CD4-positive, alpha-beta T cell treated with Interleukin-15 for 4 hours (primary cell): ENCODE measurements at places on chromosomes 2 and 18.

DNA sequence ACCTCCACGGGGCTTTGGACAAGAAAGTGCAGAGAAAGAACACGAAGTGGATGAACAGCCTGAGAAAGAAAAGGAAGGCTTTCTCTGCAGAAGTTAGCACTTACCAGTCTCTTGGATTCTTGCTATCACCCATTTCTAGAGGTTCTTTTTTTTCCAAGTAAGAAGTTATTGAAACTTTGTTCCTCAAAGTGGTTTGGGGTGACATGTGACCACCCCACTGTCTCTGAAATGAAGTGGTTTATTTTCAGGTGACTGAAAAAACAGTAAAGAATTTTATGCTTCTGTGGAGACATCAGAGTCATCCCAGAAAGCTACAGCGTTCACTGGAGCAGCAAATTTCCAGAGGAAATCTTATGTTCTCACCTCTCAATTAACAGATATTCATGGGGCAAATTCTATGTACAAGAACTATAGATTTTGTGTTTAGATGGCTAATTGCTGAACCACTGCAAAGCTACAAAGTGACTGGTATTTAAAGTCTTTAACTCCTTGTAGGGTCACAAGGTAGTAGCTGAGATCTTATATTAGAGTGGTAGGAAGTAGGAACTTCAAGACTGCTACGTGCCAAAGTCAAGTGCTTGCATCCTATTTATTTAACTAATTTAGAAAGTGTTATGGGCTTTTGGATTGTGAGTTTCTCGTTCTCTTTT, 267.5 kb downstream of the TGIF1 start:
- DNase-seq, result no peak

DNA sequence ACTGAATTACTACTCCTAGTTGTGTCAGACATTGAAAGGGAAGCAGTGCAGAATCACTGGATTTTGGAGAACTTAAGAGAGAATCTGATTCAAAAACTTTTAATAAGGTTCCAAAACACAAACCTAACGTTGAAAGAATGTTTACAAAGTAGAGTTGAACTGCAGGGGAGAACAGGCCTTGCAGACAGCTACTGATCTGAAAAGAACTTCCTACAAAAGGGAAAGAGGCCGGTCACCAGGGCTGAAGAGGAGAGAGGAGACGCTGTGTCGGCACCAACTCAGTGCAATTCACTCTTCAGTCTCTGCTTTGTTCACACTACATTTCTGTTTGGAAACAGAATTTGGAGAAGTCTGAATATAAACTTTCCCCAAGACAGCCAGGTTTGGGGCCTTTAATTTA, 124.0 kb downstream of the GAREM1 start:
- DNase-seq, result no peak

GRCh38 chr2:105790461-105791149, 45.9 kb downstream of the NCK2 start:
- no peak for DNase-seq

- DNase-seq, result peak; percentile 6
Measured at GRCh38 chr18:58045242-58046092, 1.4 kb downstream of the NEDD4L start.

- no peak for DNase-seq
Measured at GRCh38 chr2:119208791-119209203, 14.8 kb upstream of the STEAP3 start.

GRCh38 chr2:200786826-200787225, 24.9 kb upstream of the BZW1 start:
- no peak for DNase-seq

DNA sequence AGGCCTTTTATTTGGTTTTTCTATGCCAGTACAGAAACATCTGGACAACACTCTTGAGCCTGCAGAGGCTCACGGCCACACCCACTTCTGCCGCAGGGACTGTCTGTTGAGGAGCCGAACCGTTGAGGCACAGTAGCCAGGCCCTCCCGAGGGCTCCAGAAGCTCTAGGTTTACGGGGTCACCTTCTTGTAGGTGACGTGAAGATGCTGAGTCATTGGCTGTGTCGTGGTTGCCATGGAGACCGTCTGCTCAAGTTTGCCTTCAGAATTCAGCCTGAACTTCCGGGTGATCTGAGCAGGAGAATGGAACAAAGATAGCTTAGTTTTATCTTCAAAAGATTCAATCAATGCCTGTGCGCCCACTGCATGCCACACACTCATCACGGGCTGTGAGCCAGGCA, 25.9 kb downstream of the BOK start:
- DNase-seq, result no peak

GRCh38 chr2:109692013-109692743, 78.0 kb downstream of the SOWAHC start:
- DNase-seq, result no peak

DNA sequence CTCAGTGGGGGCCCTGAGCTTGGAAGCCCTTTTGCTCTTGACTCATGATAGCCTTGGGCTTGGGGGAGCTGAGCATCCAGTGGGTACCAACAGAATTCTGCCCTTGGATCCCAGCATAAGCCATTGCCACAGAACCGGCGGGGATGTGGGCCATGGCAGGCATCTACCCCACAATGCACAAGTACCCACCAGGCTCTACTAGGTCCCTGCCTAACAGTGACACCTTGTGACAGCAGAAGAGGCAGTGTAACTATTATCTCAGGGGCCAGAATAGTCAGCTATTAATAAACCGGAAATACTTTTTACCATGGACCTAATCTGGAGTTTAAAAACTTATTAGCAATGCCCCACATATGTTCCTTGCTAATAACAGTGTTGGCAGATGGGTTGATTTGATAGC, 397.2 kb downstream of the TMEM182 start:
- DNase-seq, result no peak
